Fibroblast of villous mesenchyme (primary cell): ENCODE measurements at places on chromosomes 13 and 19. TPM values are rescaled to one million over a fixed set of nuclear protein-coding genes. Genes with fewer than 3 reads are reported as not detected.
A peak's percentile ranks its signal among the peaks of the same experiment; 100 is the strongest.

The PROZ gene
- under 0.01 TPM in 1 of 2 replicates, not detected in the other for total RNA-seq

GRCh38 chr13:49540552-49540951 is 44.8 kb downstream of the PHF11 start:
- DNase-seq: peak; percentile 81

DNA sequence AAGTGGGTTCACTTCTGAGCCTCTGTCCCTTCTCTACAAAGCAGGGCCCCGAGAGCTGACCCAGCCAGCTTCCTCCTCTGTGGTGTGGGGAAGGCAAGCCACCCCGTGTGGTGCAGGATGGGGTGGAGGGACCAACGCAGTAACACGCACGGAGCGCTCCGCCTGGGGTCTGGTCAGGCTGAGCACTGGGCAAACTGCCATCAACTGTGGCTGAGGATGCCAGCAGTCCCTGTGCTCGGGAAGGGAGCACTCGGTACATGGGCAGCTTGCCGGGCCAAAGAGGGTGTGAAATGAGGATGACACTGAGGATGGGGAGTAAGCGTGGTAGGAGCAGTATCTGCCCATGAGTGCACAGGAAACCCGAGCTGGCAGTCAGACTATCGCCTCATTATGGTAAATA is 7.6 kb upstream of the GMIP start:
- no peak for DNase-seq

GRCh38 chr13:79457390-79457789 is 23.6 kb upstream of the NDFIP2 start:
- no peak for DNase-seq

The DHPS gene
- 45.7 and 50.1 TPM in 2 replicates for total RNA-seq

DNA sequence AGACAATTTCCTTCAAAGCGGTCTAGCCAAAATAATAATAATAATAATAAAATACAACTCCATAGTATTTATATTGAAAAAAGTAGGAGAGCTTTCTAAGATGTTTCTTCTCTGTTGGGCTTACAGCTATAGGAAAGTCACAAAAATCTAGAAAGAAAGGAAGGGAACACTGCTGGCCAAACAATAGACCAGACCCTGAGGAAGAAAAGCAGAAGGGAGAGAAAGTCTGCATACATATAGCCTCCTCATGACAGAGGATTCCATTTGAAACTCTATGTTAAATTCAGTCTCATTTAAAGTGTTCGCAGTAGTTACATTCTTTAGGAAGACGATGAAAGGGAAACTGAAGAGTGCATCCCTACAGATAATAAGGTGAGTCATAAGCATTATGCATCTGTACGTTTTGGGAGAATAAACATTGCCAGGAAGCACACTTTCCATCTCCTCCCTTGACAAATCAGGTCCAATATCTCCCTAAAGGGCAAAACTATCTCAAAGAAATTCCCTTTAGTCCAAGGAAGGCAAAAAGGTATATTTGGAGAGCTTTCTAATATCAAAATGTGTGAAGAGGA is 86.5 kb downstream of the PCDH9 start:
- no peak for DNase-seq

The TUBA3C gene
- total RNA-seq: not detected in 2 replicates

- DNase-seq: no peak
Measured at GRCh38 chr13:45412274-45413049, 5.7 kb downstream of the SLC25A30 start.

The KLK14 gene
- total RNA-seq: not detected in 2 replicates

- DNase-seq: peak; percentile 62
Measured at GRCh38 chr13:110616103-110617101, 1.1 kb downstream of the NAXD start.

The DAPK3 gene
- total RNA-seq: 209 and 213 TPM in 2 replicates

The NDUFA11 gene
- 257 and 321 TPM in 2 replicates for total RNA-seq

- no peak for DNase-seq
Measured at GRCh38 chr19:30135797-30136196, 193.8 kb downstream of the URI1 start.

DNA sequence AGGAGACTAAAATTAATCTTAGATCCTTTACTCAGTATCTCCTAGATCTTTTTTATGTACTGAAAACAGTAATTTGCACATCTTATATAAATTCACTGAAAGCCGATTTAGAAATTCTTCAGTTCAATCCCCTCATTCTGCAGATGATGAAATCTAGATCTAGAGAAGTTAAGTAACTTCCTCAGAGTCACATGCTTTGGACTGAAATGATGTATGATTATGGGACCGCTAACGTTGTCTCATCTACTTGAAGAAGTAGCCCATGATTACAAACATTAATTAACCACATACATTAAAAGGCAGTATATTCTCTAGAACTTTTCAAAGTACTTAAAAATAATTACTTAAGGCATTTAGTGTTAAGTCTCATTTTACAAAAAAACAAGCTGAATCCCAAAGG is 37.8 kb downstream of the ELF1 start:
- DNase-seq: peak; percentile 29

- peak; percentile 99 for DNase-seq
Measured at GRCh38 chr19:58558623-58559274, 338 bp upstream of the UBE2M start.

GRCh38 chr19:49316284-49316683 is 8.7 kb downstream of the SLC6A16 start:
- no peak for DNase-seq

The PSG4 gene
- 1.9 and 121 TPM in 2 replicates for total RNA-seq

The VSTM1 gene
- total RNA-seq: 0.43 TPM in 1 of 2 replicates, not detected in the other

The CEACAM20 gene
- total RNA-seq: not detected in 2 replicates

DNA sequence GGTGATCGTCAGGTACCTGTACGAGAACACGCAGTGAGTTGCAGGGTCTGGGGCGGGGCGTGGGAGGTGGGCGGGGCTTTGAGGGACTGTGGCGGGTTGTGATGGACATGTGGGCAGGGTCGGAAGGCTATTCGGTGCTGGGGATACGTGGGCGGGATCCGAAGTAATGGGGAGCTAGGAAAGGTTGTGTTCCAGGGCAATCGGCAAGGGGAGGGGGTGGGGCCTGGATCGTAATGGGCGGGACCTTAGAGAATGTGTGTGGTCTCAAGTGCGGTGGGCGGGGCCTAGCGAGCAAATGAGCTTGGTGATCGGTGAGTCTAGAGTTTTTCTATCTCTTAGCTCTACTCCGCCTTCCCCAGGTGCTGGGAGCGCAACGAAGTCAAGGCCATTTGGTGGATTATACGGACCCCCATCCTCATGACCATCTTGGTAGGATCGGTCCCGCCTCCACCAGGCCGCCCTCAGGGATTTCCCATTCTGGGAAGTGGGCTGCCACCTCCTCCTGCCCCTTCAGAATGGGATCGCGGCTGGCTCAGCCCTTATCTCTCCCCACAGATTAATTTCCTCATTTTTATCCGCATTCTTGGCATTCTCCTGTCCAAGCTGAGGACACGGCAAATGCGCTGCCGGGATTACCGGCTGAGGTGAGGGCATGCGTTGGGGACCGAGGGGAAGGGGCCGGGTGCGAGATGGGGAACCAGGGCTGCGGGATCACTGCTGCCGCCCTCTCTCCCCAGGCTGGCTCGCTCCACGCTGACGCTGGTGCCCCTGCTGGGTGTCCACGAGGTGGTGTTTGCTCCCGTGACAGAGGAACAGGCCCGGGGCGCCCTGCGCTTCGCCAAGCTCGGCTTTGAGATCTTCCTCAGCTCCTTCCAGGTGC is 9.6 kb downstream of the GIPR start:
- DNase-seq: peak; percentile 89

DNA sequence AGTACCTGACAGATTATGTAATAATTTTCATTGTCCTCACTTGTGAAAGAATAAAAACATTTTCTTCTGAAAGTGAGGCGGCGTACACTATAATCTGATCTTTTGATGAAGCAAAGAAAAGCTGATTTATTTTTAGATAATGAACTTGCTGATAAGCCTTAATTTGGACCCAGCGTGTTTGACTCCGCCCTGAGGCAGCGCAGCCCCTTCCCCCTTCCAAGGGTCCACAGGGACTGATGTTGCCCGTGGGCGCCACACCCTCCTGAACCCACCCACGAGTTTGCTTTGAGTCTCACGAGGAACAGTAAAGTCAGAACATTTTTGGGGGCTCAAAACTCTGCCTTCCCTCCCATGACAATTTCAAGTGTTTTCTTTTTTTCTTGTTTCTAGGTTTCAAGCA is 40.0 kb downstream of the TEX29 start:
- DNase-seq: no peak

The SLC8A2 gene
- not detected in 2 replicates for total RNA-seq

The EFNA2 gene
- total RNA-seq: not detected in 2 replicates

The ZNF175 gene
- total RNA-seq: 5.5 and 9.9 TPM in 2 replicates

DNA sequence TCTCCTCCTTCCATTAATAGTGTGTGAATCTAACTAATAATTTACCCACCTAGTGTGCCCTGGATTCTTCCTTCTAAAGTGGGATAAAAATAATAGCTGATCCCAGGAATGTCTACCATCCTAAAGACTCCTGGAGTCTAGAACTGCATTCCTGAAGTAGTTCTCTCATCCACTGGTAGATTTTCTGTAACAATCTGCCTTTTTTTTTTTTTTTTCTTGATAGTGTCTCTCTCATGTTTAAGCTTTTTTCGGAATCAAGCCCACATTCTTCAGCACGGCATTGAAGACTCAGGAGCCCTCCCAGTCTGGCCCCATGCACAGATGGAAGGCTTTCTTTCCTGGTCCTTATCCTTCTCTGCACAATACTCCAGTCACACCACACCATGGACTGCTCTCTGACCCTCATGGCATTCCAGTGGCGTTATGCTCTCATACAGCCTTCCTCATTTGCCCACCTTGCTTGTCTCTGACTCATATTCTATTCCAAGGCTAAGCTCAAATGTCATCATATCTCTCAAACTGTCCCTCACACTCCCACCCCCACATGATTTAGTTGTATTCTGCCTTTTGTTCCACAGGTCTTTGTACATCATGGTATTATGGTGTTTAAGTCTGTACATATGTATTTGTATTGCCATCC is 68.7 kb upstream of the FRY start:
- no peak for DNase-seq

GRCh38 chr13:101474419-101474957 is 22.0 kb downstream of the ITGBL1 start:
- peak; percentile 89 for DNase-seq

The FAM216B gene
- not detected in 2 replicates for total RNA-seq

The SERPINE3 gene
- total RNA-seq: not detected in 2 replicates

The MED25 gene
- total RNA-seq: 21.6 and 21.9 TPM in 2 replicates

DNA sequence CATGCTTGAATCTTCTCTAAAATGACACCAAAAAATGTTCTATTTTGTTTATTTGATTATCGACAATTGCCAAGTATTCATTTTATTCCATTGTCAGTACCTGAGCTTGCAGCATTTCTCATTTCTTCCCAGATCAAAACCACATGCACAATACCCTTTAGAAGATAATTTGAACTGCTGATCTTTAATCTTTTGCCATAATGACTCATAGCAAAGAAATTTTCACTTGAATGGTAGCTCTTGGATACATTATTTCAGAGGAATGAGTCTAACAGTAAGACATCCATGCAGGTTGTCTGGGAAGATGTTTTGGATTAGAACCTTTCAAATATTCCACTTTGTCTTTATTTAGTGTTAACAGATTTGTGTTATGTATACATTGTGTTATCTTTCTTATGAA is 42.0 kb upstream of the RXFP2 start:
- no peak for DNase-seq
